ENCODE measurements at places on chromosomes 6 and 20.

- no peak for DNase-seq
Observed at GRCh38 chr20:32563311-32564272, 21.5 kb downstream of the NOL4L start.

DNA sequence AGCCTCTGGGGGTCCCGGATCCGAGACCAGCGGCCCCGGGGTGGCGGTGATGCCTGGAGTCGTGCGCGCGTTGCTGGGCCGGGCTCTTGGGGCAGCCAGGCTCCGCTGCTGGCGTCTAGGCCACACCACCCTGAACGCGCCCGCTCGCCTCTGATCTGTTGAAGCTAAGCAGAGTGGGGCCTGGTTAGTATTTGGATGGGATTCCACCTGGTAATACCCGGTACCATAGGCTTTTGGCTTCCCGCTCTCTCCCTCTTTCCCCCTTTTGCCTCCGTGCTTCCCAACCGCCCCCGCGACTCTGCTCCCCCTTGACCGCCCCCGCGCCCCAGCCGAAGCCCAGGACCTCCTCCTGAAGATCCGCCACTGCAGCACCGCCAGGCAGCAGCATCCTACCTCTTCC lies 1383.5 kb upstream of the DEFB115 start:
- no peak for DNase-seq

DNA sequence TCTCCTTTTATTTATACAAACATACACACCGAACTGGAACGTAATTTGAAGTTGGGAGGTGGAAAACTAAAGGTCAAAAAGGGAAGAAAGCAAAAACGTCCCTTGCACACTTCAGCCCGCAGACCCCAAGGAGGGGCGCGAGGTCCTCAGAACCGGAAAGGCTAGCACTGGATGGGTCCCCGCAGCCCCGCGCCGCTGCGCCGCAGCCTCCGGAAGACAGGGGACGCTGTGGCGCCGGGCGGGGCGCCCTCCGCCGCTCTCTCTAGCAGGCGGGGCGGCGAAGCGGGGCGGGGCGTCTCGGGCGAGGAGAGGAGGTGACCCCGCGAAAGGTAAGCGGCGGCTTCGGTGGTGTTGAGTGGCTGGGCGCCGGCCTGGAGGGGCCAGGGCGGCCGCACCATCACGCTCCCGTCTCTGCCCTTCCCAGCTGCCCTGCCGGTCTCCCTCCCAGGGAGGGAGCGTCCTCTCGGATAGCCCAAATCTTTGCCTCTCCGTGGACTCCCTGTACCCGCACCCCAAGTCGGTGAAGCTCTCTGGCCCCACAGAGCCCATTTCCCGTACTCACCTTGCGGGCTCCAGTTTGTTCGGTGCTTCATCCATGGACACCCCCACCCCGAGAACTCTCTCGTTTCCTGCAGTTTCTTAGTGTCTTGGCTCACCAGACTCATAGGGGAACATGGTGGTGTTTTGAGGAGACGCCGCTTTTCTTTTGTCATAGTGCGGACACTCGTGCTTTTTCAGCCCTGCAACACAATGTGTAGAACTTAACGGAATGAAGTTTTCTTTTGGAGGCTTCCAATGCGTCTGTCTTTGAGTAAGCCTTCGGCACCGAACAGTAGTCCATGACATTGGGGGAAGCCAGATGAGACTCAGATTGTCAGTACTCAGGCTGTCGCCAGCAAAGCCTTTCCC lies at the start of gene SMIM8:
Gene SMIM8 (plus strand): TSS at position 285 of the 909 bp plus-strand sequence. CDS start 14,444 bp downstream, outside the sequence.
- peak; percentile 62 for DNase-seq

DNA sequence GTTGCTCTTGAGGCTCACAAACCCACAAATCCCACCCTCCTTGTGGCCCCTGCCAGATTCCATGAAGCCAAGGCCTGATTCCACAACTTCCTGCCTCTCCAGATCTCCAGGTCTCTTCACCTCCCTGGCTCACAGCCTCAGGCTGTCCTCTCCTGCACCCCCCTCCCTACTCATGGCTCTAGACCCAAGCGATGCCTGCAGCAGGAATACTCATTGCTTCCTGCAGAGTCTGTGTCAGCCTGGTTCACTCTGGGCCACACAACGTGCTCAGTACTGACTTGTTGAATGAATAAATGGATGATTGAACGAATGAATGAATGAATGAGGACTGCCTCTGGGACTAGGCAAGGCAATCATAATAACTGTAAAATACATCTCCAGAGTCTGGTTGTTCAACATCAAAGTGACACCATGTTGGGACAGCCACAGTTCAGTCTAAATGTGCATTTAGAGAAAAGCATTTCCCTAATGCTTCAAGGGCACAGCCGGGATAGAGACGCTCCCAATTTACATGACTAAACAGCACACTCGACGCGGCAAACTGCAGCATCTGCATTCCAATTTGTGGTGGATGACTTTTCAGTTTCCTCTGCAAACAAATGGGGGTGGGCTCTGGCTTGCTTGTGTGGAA lies 139.9 kb downstream of the GRM4 start:
- DNase-seq: no peak

GRCh38 chr20:23637282-23638221 lies at the start of gene CST3:
Gene CST3 (minus strand): TSS chr20:23637955. CDS start chr20:23637862, 93 bp downstream.
- DNase-seq: peak; percentile 81

GRCh38 chr6:19721766-19722377 lies 115.3 kb upstream of the ID4 start:
- no peak for DNase-seq

DNA sequence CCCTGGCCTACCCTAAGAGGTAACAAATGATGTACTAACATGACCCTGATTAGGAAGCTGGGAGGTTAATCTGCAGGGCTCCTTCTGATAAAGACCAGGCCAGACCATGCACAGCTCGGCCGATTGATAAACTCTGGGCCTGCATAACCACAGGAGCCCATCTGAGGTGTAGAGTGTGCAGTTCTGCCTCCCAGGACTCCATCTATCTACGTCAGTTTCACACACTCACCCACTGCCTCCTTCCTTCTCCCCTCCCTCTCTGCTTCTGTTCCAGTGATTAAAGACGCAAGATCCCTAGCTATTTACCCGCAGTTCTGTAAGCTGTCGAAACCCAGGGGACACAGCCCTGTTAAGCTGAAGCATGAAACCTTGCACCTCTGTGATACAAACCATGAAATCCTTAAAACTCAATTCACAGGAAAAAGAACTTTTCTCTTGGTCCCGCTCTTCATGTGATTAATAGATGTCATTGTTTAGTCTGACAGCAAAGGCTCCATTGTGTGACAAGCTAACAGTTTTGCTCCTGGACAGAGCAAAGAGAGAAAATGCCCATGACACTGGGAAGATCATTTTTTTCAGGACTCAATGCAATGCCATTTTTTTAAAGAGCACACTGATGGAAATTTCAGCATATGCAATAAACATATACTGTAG lies 470.6 kb downstream of the MAFB start:
- DNase-seq: no peak

DNA sequence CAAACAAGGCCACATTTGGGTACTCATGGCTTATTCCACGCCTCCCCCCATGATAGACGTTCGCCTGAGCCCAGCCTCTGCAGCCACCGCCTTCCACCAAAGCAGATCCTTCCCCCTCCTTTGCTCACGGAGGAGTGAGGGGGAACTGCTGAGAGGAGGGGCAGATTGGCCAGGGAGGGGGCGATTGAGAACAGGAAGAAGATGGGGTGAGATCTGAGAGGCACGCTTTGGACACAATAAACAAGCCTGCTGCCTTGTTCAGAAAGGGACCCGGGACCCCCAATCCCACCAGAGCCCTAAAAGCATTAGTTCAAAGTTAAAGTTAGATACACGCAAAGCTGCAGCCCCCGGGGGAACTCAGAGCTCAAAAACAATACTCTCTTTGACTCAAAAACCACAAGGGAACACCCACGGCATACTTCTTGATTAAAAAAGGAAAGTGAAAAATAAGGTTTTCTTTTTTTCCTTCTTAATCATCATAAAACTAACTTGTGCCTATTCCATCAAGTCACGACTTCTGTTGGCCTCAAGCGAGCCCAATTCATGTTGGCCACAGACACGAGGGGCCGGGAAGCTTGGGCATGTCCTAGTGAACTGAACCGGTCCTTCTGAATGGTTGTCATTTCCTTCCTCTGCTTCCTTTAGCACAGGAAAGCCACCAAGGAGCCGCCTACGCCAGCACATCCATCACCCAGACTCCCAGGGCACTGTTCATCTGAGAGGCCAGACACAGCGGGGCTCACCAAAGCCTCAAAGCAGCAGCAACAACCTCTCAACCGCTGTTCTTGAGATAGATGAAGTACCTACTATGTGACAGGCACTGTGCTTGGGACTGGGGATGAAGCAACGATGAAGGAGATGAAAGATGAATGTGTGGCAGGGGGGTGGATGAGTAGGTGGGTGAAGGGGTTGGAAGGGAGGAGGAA lies 44.7 kb downstream of the NFATC2 start:
- DNase-seq: no peak

GRCh38 chr6:41439524-41440418 lies 104.4 kb downstream of the NCR2 start:
- no peak for DNase-seq

DNA sequence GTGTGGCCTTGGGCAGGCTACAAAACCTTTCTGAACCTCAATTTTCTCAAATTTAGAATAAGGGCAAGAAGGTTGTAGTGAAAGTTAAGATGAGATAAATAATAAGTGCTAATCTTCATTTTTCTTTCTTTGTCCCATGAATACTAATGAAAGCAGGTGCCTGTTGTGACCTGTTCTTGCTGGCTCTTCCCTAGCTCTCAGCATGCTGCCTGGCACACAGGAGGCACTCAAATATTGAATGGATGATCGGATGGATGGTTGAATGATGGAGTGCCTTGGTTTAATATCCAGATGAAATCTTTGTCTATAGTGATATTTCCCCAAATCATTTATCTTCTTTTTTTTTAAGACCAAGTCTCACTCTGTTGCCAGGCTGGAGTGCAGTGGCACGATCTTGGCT lies 15.0 kb downstream of the PBOV1 start:
- DNase-seq: no peak

DNA sequence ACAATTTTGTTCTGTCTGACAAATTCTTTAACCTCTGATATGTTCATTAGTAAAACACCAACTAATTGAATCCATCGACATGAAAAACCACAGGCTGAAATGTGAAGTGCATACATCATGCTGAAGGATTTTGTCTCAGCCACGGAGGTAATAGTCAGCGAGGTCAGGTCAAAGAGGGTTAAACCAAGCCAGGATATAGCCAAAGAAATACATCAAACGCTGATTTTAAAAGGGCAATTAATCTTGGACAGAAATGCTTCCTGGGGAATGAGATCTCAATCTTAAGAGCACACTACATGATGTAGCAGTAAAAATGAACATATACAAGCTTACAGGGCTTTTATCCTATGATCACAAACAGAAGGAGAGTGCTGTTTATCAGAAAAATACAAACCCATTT lies 106.7 kb downstream of the PRDM1 start:
- DNase-seq: no peak

DNA sequence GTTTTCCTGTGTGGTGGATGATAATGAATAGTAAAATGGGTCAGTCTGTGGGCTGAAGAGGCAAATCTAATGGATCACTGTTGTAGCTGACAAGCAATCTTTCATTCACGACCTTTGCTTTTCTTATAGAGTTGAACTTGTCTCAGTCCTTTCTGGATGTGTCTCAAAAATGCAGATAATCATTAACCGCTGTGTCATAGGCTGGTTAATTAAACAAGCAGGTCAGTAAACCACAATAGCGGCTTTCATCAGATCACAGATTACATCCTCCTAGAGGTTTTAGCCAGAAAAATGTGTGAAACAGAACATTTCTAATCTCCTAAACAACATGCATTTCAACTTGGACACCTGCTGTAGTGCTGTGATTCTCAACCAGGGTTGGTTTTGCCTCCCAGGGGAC lies 2.5 kb upstream of the METTL24 start:
- DNase-seq: no peak

DNA sequence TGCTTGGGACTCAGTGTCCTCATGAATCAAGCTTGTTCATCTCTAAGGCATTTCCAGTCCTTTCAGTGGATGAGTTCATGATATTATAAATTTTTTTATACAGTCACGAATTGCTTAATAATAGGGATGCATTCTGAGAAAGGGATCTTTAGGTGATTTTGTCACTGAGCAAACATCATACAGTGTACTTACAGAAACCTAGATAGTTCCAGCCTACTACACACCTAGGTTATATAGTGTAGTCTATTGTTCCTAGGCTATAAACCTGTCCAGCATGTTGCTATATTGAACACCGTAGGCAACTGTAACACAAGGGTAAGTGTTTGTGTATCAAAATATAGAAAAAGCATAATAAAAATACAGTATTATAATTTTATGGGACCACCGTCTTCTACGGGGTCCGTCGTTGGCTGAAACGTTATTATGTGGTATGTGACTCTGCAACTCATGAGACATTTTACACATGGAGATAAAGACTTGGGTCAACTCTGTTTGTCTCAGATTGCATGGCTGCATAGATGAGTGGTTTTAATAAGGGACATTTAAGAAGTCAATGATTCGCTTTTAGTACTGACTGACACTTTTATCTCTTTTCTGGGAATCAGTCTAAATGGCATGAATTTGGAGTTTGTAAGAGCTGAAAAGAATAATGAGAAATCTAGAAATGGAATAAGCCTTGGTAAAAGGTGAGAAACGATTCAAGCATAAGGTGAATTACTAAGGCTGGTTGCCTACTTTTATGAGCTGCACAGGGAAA lies 33.2 kb downstream of the CLIC5 start:
- no peak for DNase-seq

- no peak for DNase-seq
Observed at GRCh38 chr6:9173229-9173628, 737.9 kb upstream of the SLC35B3 start.

DNA sequence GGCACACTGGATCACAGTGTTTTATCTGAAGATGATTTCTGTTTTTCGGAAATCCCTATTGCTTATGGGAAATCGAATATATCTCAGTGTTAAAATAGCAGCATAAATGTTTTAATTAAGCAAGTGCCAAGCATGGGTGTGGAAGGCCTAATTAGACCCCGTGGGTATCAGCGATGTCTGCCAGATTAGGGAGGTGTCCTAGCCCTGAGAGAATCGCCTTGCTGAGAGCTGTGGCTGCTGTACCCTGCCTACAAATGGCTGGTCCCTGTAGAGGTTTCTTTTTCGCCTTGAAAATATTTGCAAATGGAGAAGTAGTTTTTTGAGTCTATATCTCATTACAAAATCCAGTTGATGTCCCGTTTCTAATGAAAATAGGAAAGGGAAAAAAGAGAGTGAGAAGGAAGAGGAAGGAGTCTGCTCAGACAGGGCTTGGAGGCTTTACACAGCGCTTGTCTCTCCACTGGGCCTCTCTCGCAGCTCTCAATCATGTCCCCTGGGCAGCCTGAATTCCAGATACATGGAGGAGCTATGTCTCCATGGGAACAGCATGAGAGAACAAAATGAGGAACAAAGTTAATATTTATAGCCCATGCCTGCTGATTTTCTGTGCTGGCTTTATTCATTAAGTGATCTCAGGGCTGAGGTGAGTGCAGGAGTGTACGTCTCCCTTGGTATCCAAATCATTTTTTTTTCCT lies 35.2 kb upstream of the BCLAF1 start:
- DNase-seq: no peak

GRCh38 chr6:169167581-169168301 lies 85.9 kb downstream of the THBS2 start:
- DNase-seq: no peak

- DNase-seq: no peak
Observed at GRCh38 chr6:37027036-37027720, 21.7 kb downstream of the FGD2 start.
